Activated CD8-positive, alpha-beta memory T cell treated with anti-CD3 and anti-CD28 coated beads for 1 hour (primary cell): ENCODE measurements at places on chromosomes 5 and 9.

DNA sequence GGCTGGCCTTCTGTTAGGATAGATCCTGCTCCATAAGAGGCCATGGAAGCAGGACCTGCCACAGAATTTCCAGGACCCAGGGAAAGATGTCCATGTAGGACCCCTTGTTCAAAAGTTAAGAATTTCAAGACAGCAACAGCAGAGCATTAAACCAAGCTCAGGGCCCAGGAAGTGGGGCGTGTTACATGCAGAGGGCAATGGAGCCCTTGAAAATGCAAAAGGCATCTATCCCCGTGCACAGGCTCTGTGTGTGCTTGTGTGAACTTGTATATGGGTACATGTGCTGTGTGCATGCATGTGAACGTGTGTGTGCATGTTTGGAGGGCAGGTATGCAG is 14.4 kb upstream of the NKD2 start:
- no peak for DNase-seq

GRCh38 chr9:35097573-35097972 is 1.2 kb upstream of the PIGO start:
- no peak for DNase-seq

DNA sequence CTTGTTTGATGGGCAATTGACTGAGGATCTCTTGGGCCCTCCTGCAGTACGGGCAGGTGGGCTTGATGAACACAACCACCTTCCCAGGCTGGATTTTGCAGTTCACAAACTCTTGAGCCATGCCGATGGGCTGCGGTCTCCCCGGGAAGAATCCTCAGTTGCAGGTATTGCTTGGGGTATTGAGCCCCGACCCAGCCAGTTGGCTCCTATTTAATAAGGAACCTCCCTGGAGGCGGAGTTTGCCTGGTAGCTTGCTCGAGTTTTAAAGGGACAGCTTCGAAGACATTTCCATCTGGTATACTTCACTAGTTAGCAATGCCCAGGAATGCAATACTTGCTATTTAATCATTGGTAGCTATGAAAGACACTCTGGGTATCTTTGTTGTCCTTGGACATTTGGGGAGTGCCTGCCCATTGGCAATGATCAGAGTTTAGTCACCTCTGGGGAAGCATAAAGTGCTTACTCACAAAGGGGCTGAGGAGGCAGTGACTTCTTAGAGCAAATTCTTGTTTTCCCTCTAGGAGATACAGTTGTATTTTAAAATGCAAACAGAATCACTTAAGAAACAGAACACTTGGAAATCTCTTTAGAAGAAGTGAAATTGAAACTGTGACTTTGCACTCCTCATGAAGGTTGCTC is at the start of gene GLRX:
Gene GLRX (minus strand): TSS at position 185 of the 640 bp plus-strand sequence. CDS start 64 bp downstream, at position 121.
- DNase-seq: no peak

DNA sequence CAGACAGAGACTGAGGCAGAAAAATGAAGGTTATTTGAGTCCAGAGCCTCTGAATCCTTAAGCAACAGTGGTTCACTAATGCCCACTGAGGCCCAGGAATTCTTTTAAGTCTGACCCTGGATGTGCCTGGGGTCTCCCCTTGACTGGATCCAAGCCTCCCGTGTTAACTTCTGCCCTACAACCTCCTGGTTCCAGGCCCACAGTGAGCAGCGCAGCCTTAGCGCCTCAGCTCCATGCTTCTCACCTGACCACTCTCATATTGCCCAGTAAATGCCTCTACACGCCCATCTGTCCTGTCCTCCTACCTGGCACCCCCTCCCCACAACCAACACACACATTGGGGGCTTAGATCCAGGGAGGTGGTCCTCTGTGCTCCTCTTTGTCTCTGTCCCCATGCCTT is 6.4 kb downstream of the IL3 start:
- no peak for DNase-seq

DNA sequence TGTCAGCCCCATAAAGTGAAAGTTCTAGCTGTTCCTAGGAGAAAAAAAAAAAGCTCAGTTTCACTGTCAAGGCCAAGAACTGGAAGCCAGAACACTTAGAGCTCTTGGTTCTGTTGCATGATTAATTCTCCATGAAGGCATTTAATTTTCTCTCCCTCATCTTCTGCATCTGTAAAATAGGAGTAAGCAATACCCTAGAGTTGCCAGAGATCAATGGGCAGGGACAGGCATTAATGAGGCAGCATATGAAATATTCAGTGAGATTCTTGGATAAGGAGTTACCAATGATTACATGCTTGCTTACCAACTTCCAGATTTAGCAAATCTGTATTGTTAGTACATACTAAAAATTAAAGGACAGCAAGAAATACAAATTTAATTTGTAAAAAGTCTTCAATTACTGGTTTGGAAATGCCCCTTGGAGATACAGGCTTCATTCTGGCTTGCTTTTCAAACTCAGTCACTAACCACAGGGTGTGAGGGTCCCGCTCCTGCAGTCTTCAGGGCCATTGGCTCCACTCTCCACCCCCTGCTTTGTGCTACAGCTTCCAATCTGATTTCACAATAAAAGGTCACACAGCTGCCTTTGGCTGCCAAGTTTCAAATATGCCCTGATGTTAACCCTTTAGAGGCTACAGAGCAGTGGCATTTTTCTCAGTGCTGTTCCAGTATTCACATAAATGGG is 624.6 kb downstream of the BNC2 start:
- DNase-seq: no peak

DNA sequence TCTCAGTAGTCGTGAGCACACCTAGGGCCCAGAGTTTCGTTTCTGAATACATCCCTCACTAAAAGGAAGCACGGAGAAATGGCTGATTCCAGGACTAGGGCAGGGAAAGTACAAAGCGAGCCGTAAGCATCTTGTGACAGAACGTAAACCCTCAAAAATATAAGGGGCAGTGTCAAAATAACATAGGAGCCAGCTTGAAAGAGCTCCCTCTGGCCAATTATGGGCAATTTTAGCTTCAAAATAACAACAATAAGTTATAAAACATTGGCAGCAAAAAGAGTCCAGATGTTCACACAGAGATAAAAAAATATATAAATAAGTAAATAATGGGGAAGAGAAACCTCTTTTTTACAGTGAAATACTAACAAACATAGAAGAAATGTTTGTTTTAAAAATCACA is 18.5 kb upstream of the GLIS3 start:
- no peak for DNase-seq

GRCh38 chr5:35473589-35473988 is 144.1 kb upstream of the SPEF2 start:
- no peak for DNase-seq

DNA sequence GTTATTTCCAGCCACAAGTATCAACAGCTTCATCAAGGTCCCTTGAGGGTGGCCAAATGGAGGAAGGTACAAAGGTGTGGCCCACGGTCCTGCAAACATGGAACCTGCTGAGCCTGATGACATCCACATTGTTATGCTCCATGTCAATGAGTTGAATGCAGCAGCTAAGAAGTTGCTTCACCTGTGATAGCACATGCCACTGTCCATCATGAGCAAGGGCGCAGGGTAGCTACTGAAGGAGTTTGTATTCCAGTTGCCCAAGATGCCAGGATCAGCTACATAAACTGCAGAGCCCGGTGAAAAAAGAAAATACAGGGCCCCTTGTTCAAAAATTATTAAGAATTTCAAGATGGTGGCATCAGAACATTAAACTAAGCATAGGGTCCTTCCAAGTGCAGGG is 24.2 kb downstream of the LSM11 start:
- no peak for DNase-seq

GRCh38 chr5:38615981-38616451 is 59.6 kb upstream of the LIFR start:
- DNase-seq: no peak

- no peak for DNase-seq
Observed at GRCh38 chr5:127757576-127757975, 54.4 kb downstream of the CCDC192 start.

DNA sequence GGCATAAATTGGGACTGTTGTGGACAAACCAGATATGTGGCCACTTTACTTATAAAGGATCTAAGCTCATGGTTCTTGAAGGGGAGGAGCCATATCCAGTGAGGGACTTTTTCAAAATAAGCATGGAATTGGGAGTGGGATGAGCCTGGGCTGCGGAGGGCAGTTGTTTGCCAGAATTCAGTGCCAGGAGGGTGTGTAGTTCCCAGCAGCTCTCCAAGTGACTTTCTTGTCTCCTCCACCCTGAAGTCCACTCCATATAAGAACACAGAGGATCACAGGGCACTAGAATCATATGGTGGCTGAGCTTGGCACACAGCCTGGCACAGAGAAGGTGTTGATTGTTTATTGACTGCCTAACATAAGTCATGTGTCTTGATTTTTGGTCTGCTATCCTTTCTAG is 121.1 kb downstream of the CAVIN4 start:
- no peak for DNase-seq

GRCh38 chr5:1137567-1138444 is 25.9 kb upstream of the SLC12A7 start:
- DNase-seq: no peak

- no peak for DNase-seq
Observed at GRCh38 chr9:89418474-89418845, 79.5 kb downstream of the SEMA4D start.

DNA sequence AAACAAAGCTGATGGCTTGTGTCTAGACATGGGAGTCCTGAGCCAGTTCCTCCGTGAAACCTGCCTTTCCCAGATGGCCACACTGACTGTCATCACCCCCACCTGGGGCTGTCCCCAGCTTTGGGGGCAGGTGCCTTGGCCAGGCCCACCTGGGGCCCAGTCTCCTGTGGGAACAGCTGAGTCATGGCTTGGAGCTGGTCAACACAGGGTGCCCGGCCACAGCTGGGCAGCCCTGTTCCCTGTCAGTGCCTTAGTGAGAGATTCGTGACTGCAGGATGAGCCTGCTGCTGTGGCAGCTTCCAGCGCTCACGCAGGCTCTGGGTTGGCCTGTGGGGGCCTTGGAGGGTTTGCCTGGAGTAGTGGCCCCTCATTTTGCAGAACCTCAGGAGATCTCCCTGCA is 56.5 kb downstream of the COL5A1 start:
- no peak for DNase-seq

DNA sequence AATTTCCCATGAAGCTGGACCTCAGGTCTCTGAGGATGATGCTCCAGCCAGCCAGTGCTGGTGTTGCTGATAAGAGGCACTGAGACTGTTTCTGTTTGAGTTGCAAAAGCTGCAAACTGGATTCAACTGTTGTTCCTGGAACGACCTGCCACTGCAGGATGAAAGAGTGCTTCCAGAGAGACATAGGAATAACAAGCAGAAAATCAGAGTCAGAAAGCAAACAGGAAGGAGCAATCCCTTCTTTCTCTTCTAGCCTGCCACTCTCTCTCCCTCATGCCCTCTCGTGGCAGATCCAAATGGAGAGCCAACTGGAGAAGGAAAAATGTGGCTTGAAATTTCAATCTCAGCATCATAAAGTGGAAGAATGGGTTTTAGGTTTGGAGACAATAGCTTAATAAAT is 110.4 kb downstream of the STARD4 start:
- DNase-seq: no peak

DNA sequence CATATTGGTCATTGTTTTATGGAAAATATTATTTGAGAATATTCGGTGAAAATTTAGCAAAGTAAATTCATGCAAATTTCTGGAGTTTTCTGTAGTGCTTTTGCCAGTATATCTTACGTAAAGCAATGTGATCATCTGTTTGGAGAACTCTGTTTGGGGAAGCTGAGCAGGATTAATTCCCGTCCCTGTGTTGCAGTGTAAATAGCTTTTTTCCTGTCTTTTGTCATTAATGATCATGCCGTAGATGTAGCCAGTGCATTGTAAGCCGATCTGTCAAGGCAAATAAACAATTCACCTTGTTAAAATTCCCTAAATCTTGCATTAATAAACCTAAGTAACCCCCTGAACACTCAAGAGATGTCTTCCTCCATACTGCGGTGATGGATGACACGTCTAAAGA is 39.2 kb downstream of the PPIC start:
- no peak for DNase-seq

- no peak for DNase-seq
Observed at GRCh38 chr5:142881076-142881783, 111.1 kb downstream of the ARHGAP26 start.

- DNase-seq: no peak
Observed at GRCh38 chr9:38211002-38211401, 142.0 kb upstream of the SHB start.

DNA sequence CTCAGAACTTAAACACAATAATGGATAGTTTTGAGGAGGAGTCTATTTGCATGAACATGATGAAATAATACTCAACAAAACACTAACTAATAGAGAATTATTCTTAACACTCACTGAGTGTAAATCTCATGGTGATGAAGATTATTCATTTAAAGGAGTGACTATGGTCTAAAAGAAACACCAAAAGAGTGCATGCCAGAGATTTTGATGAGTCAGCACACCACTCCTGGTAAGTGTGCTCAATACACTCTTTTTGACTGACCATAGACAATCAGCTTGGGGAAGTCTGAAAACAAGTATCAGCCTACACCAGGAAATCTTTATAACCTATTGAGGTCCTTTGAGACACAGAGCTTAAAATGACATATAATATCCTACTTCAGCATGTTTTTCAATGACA is 6.8 kb upstream of the FST start:
- no peak for DNase-seq

GRCh38 chr9:77418226-77418625 is 229.9 kb downstream of the GNA14 start:
- DNase-seq: no peak

DNA sequence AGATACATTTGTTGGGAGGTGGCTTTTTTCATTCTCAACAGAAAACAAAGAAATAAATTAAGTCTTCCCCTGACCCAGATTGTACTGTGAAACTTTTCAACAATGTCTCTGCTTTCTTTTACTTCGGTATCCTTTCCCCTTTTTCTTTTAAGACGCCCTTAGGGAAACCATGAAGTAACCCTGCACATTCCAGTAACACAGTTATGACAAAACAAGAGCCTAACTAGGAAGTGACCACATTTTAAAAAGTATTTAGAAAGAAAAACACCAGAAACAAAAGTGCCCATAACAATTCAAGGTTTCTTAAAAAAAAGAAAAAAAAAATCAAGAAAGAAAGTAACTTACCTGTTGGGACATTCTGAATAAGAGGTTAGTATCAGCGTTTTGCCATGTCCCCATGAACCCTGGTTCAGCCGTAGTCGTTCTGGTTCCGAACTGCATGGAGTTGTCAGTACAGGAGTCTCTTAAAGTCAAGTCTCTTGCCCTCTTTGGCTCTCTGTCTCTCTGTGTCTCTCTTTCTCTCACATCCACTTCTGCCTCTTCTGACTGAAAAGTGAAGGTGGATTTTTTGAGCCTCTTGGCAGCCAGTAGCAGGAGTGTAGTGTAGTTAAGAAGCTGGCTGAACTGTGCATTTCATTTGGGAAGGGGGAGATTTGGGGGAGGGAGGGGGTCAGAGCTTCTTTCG is 142.9 kb downstream of the BNC2 start:
- no peak for DNase-seq

DNA sequence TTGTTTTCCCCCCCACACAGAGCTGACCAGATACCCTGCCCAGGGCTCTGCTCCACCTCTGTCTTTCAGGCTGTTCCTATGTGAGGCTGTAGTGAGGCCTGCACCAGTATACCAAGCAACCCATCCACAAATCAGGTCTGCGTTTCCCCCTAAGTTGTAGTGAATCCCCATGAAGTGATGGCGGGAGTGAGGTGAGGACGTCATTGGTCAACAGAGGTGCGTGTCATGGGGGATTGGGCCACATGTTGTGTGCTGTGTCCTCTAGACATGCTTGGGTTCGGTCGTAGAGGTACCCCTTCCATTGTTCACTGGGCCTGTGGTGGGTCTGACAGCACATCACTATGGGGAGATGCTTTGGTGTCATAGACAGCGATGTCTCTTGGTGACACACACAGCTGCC is 184.6 kb downstream of the CACNA1B start:
- DNase-seq: no peak
